ENCODE measurements at places on chromosomes 1 and 21.

GRCh38 chr1:209427277-209427676 is 156.2 kb upstream of the CAMK1G start:
- no peak for DNase-seq

- peak; percentile 5 for DNase-seq
Observed at GRCh38 chr1:224582041-224582440, 34.1 kb upstream of the CNIH3 start.

GRCh38 chr1:40143891-40144575 is 17.2 kb upstream of the RLF start:
- peak; percentile 78 for DNase-seq

- DNase-seq = peak; percentile 73
Observed at GRCh38 chr1:180178511-180179161, 24.0 kb downstream of the QSOX1 start.

GRCh38 chr1:192005976-192006375 is 152.3 kb upstream of the RGS18 start:
- peak; percentile 8 for DNase-seq

GRCh38 chr1:156772728-156773497 is 5.6 kb downstream of the PRCC start:
- no peak for DNase-seq

GRCh38 chr21:45875416-45875760 is 106.2 kb upstream of the COL6A1 start:
- DNase-seq = no peak

- no peak for DNase-seq
Observed at GRCh38 chr21:31846690-31847089, 26.1 kb upstream of the HUNK start.

GRCh38 chr1:241447031-241447644 is 72.4 kb downstream of the FH start:
- no peak for DNase-seq

GRCh38 chr1:83807821-83808220 is 191.1 kb downstream of the TTLL7 start:
- DNase-seq = no peak

DNA sequence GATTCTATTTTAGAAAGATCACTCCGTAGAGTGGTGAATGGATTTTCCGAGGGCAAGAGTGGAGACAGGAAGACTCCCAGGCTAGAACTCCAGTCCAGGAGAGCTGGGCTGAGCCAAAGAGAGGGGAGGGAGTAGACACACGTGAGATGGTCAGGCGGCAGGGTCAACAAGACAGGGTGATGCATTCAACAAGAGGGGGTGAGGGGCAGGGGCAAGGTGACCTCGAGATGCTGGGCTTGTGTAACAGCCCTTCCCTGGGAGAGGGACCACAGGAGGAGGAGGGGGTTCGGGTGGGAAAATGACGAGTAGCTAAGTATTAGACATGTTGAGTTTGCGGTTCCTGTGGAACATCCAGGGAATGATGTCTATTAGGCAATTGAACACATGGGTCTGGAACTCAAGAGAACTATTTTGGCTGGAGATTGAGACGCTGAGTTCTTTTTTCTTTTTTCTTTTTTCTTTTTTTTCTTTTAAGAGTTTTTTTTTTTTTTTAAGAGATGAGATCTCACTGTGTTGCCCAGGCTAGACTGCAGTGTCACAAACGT is 13.3 kb downstream of the RSPO1 start:
- DNase-seq = no peak

GRCh38 chr1:87986130-87986866 is 657.6 kb downstream of the LMO4 start:
- no peak for DNase-seq

- no peak for DNase-seq
Observed at GRCh38 chr1:22252251-22252650, 109.4 kb upstream of the WNT4 start.

GRCh38 chr1:6914706-6915105 is 129.5 kb downstream of the CAMTA1 start:
- no peak for DNase-seq

- no peak for DNase-seq
Observed at GRCh38 chr1:86346388-86346787, 49.7 kb downstream of the ODF2L start.

- DNase-seq = no peak
Observed at GRCh38 chr1:113303267-113303666, 87.0 kb upstream of the MAGI3 start.

GRCh38 chr1:94925561-94926125 is 1.3 kb downstream of the CNN3 start:
- DNase-seq = peak; percentile 82

- DNase-seq = no peak
Observed at GRCh38 chr1:32818804-32819541, 1.5 kb downstream of the S100PBP start.

- no peak for DNase-seq
Observed at GRCh38 chr1:24186993-24187790, at the start of gene IFNLR1. Gene IFNLR1, minus strand, starts transcription at chr1:24187289. Its CDS starts 41 bp downstream, at chr1:24187248.
